ENCODE measurements at places on chromosomes 12 and 14. TPM values are rescaled to one million over a fixed set of nuclear protein-coding genes. Genes with fewer than 3 reads are reported as not detected.

ZNF891 gene
- 3.4 TPM for total RNA-seq

OAS1 gene
- total RNA-seq, result 0.27 TPM

GRCh38 chr14:32470161-32470715 lies 141.1 kb downstream of the AKAP6 start:
- H3K27me3 ChIP-seq, result no peaks in the 10 kb centered on the region
- H3K4me3 ChIP-seq, result no peak overlapping the region
- no peak for DNase-seq

GPR137C gene
- total RNA-seq, result 2.7 TPM

GRCh38 chr12:52539083-52539820 lies 13.7 kb downstream of the KRT71 start:
- no peak overlapping the region for H3K27ac ChIP-seq
- H3K27me3 ChIP-seq, result no peaks in the 10 kb centered on the region
- H3K4me1 ChIP-seq, result no peaks in the 10 kb centered on the region
- DNase-seq, result no peak
- H3K4me3 ChIP-seq, result no peak overlapping the region

DNA sequence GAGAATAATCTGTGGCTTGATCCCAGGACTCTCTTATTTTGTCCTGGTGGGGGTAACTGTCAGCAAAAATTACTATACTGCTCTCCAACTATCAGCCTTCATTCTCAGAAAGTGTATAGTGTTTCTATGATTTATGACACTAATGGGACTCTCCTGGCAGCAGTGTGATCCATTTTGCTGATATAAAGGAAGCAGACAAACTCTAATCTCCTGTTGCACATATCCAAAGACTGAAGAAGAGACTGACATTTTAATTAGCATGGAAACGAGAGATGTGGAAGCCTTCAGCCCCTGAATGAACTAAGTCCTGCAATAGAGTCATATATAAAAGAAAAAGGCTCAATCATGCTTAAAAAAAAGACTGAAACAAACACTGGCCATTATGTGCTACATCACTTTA lies 127.8 kb upstream of the SSTR1 start:
- no peak for DNase-seq
- no peak overlapping the region for H3K27ac ChIP-seq
- H3K27me3 ChIP-seq, result peaks cover 3% of the 10 kb centered on the region
- peaks cover 31% of the 10 kb centered on the region for H3K4me1 ChIP-seq

GRCh38 chr12:14773685-14774073 lies 29.6 kb downstream of the WBP11 start:
- peaks cover 6% of the 10 kb centered on the region for H3K36me3 ChIP-seq
- peak overlapping the region; percentile 99 for H3K4me3 ChIP-seq
- no peaks in the 10 kb centered on the region for H3K27me3 ChIP-seq
- DNase-seq, result peak; percentile 47

ARL6IP4 gene
- total RNA-seq, result 150 TPM

- H3K4me1 ChIP-seq, result peaks cover 11% of the 10 kb centered on the region
- no peak overlapping the region for H3K4me3 ChIP-seq
- no peaks in the 10 kb centered on the region for H3K27me3 ChIP-seq
- no peak overlapping the region for H3K27ac ChIP-seq
- DNase-seq, result no peak
These were observed 35.0 kb upstream of the ESR2 start for GRCh38 chr14:64329149-64329548.

GRCh38 chr12:30152705-30153104 lies 369.0 kb upstream of the TMTC1 start:
- no peak overlapping the region for H3K27ac ChIP-seq
- H3K27me3 ChIP-seq, result no peaks in the 10 kb centered on the region
- H3K4me1 ChIP-seq, result no peaks in the 10 kb centered on the region

DNA sequence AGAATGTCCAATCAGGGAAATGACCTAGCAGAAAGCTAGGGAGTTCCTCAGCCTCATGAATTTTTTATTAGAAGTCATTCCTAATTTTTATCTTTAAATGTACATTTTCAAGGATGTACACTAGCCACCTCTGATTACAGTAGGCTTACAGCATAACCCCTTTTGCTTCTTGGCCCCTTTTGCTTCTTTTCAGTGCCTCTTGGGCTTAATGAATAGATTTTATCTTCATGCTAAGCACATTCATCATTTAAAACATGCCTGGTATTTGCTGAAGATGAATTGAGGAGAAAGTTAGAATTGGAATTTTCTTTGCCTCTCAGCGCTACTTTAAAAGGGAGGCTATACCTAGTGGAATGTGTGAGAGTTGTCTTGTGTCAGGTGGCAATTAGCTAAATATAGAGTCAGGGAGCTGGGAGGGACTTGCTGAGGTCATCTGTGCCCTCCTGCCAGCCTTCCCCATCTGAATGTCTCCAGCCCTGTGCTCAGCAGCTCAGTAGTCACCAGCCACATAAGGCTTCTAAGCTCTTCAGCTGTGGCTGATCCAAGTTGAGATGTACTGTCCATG lies 132.1 kb downstream of the SAMD4A start:
- H3K4me3 ChIP-seq, result no peak overlapping the region
- 0 out of 2 replicates have a peak overlapping the region, but pooled peaks have one; percentile 34 for H3K27ac ChIP-seq
- no peaks in the 10 kb centered on the region for H3K27me3 ChIP-seq
- no peak for DNase-seq

GRCh38 chr14:55556929-55557623 lies 22.9 kb upstream of the KTN1 start:
- H3K27me3 ChIP-seq, result no peaks in the 10 kb centered on the region
- H3K36me3 ChIP-seq, result 0 out of 2 replicates have a peak, but pooled peaks cover 4% of the 10 kb centered on the region
- H3K4me3 ChIP-seq, result no peak overlapping the region
- H3K27ac ChIP-seq, result no peak overlapping the region
- no peak for DNase-seq

- DNase-seq, result no peak
- H3K4me1 ChIP-seq, result peaks cover 29% of the 10 kb centered on the region
- no peak overlapping the region for H3K27ac ChIP-seq
- H3K36me3 ChIP-seq, result 0 out of 2 replicates have a peak, but pooled peaks cover 3% of the 10 kb centered on the region
- H3K27me3 ChIP-seq, result peaks cover 22% of the 10 kb centered on the region
These were observed 25.0 kb downstream of the PRICKLE1 start for GRCh38 chr12:42564556-42564955.

DNA sequence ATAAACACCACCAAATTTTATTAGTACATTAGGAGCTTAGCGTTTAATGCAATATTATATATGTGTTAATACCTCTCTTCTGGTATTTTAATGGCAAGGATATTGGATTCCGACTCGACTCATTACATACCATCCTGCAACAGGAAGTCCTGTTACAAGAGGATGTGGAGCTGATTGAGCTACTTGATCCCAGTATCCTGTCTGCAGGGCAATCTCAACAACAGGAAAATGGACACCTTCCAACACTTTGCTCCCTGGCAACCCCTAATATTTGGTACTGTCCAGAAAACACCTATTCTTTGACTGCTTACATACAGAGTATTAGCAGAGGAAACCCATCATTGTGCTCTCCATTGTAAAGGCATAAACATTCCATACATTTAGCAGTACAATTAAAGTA lies 45.2 kb downstream of the VEZT start:
- H3K27me3 ChIP-seq, result no peaks in the 10 kb centered on the region
- peaks cover 9% of the 10 kb centered on the region for H3K4me1 ChIP-seq
- peaks cover 27% of the 10 kb centered on the region for H3K36me3 ChIP-seq

KRT79 gene
- total RNA-seq, result not detected

DNA sequence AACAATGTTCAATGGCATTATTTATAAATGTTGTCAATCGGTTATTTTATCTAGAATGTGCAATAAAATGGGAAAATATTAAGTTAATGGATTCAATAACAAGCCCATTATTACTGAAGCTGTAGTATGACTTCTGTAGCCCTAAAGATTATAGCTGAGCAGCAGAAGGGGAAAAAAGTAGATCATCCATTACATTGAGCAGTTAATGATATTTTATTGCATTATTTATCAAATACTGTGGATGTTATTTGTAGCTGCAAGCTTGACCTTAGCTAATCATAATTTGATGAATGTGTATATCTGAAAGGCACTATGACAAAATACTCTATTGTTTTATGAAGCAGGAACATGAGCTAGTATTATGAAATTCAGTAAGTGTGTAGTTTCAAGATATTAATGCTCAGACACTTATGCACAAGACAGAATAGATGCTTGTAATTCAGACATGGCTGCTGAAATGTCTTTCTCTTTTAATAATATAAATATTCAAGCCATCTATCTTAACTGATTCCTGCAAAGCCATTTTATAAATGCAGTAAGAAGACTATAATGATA lies 131.5 kb upstream of the MGAT4C start:
- no peak for DNase-seq
- H3K4me1 ChIP-seq, result peaks cover 4% of the 10 kb centered on the region
- no peaks in the 10 kb centered on the region for H3K27me3 ChIP-seq
- H3K36me3 ChIP-seq, result peaks cover 7% of the 10 kb centered on the region

DNA sequence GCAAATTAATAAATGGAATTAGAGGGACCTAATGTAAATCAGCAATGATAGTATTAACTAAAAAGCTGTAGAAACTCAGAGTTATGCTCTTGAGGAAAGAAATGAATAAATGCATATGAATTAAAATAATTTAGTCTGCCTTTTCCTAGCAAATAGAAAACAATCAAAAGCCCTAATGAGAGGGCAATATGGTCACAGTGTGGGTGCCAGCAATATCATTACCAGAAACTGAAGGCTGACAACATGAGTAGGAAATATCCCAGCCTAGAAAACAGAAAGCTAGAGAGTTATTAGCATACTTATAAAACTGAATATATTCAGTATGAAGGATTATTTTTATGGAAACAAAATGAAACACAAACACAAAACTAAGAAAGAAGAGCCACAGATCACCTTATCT lies 987.5 kb upstream of the SEL1L start:
- H3K27ac ChIP-seq, result no peak overlapping the region
- H3K36me3 ChIP-seq, result peaks cover 14% of the 10 kb centered on the region
- no peak overlapping the region for H3K4me3 ChIP-seq
- no peaks in the 10 kb centered on the region for H3K4me1 ChIP-seq

GRCh38 chr12:109679501-109680263 lies 33.9 kb upstream of the FAM222A start:
- peaks cover 62% of the 10 kb centered on the region for H3K27me3 ChIP-seq
- no peak overlapping the region for H3K4me3 ChIP-seq
- H3K36me3 ChIP-seq, result no peaks in the 10 kb centered on the region
- peak; percentile 50 for DNase-seq

SLC38A4 gene
- 12.6 TPM for total RNA-seq

TXNDC16 gene
- total RNA-seq, result 11.4 TPM

GRCh38 chr14:68979722-68980451 lies 785 bp upstream of the ACTN1 start:
- peaks cover 47% of the 10 kb centered on the region for H3K4me1 ChIP-seq
- H3K36me3 ChIP-seq, result peaks cover 5% of the 10 kb centered on the region
- peak; percentile 59 for DNase-seq
- peak overlapping the region; percentile 99 for H3K27ac ChIP-seq
- H3K4me3 ChIP-seq, result peak overlapping the region; percentile 90
- H3K27me3 ChIP-seq, result peaks cover 7% of the 10 kb centered on the region

GRCh38 chr12:27198036-27198435 lies 46.0 kb upstream of the STK38L start:
- H3K27me3 ChIP-seq, result peaks cover 2% of the 10 kb centered on the region
- H3K4me1 ChIP-seq, result peaks cover 15% of the 10 kb centered on the region
- H3K36me3 ChIP-seq, result no peaks in the 10 kb centered on the region
- H3K4me3 ChIP-seq, result no peak overlapping the region
- H3K27ac ChIP-seq, result no peak overlapping the region
- DNase-seq, result no peak

- H3K36me3 ChIP-seq, result peaks cover 11% of the 10 kb centered on the region
- no peak for DNase-seq
- peak overlapping the region; percentile 22 for H3K27ac ChIP-seq
- H3K27me3 ChIP-seq, result peaks cover 25% of the 10 kb centered on the region
These were observed 84.6 kb upstream of the MAX start for GRCh38 chr14:65186951-65187350.

COX8C gene
- total RNA-seq, result not detected

DNA sequence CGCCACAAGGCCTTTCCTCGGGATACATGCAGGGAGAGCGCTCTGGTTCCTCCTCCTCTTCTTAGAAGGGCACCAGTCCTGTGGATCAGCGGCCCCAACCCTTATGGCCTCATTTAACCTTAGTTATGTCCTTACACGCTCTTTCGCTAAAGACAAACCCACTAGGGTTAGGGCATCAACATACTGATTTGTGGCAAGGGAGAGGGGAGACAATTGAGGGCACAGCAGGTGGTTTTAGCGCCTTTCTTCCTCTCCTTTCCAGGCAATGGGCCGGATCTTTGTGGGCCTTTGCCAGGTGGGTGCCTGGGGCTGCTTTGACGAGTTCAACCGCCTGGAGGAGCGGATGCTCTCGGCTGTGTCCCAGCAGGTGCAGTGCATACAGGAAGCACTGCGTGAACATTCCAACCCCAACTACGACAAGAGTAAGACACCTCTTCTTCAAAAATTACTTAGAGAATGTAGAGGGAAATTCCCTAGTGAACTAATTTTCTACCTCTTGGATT lies 43.6 kb downstream of the DYNC1H1 start:
- H3K4me1 ChIP-seq, result no peaks in the 10 kb centered on the region
- peaks cover 92% of the 10 kb centered on the region for H3K36me3 ChIP-seq
- DNase-seq, result no peak
- no peak overlapping the region for H3K4me3 ChIP-seq

- H3K4me3 ChIP-seq, result no peak overlapping the region
- DNase-seq, result no peak
- H3K27me3 ChIP-seq, result peaks cover 23% of the 10 kb centered on the region
- H3K36me3 ChIP-seq, result no peaks in the 10 kb centered on the region
- peaks cover 25% of the 10 kb centered on the region for H3K4me1 ChIP-seq
- no peak overlapping the region for H3K27ac ChIP-seq
These were observed 1.7 kb upstream of the CHPT1 start for GRCh38 chr12:101695706-101696105.

GRCh38 chr14:25516838-25517237 lies 466.9 kb upstream of the STXBP6 start:
- no peak overlapping the region for H3K27ac ChIP-seq
- no peak overlapping the region for H3K4me3 ChIP-seq
- no peaks in the 10 kb centered on the region for H3K27me3 ChIP-seq
- peaks cover 11% of the 10 kb centered on the region for H3K36me3 ChIP-seq

DDN gene
- total RNA-seq, result 0.33 TPM

DNA sequence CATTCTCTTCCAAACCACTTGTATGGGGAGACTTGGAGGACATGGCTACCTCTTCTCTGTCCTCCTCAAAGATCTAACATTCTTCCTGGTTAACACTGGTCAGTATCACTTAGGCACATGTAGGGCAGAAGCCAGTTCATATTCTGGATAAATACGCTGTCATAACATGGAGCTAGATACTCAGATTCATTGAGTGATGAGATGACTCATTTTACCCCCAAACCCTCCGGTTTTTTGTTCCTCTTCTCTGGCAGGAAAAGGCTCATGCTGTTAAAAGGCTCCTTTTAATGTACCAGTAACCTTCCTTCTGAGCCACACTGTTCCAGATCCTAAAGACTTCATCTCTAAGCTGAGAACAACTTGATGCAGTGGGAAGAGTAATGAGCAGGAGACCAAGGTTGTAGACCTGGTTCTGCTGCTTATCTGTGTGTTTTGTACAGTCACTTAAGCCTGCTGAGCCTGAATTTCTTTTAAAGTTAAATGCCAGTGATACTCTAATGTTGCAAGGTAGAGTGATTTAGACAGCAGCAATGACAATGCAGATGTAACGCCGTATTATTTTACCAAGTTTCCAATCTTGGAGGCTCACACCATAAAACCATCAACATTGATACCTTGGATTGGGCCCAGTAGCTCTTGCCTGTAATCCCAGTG lies 57.3 kb upstream of the ELK3 start:
- H3K4me1 ChIP-seq, result peaks cover 4% of the 10 kb centered on the region
- H3K27me3 ChIP-seq, result no peaks in the 10 kb centered on the region
- no peak for DNase-seq
- H3K36me3 ChIP-seq, result no peaks in the 10 kb centered on the region
- no peak overlapping the region for H3K4me3 ChIP-seq

Measured in WTC11 (cell line).